ENCODE measurements at places on chromosomes 4 and X. TPM values are rescaled to one million over a fixed set of nuclear protein-coding genes. Genes with fewer than 3 reads are reported as not detected.

The PAGE5 gene
- not detected for total RNA-seq

The GPR50 gene
- not detected for total RNA-seq

The HELT gene
- total RNA-seq: not detected

The UGT2B17 gene
- total RNA-seq: not detected

The CFAP299 gene
- total RNA-seq: not detected

All from epithelial cell of proximal tubule (primary cell).